ENCODE measurements at places on chromosomes 12 and 14. TPM values are rescaled to one million over a fixed set of nuclear protein-coding genes. Genes with fewer than 3 reads are reported as not detected.

DNA sequence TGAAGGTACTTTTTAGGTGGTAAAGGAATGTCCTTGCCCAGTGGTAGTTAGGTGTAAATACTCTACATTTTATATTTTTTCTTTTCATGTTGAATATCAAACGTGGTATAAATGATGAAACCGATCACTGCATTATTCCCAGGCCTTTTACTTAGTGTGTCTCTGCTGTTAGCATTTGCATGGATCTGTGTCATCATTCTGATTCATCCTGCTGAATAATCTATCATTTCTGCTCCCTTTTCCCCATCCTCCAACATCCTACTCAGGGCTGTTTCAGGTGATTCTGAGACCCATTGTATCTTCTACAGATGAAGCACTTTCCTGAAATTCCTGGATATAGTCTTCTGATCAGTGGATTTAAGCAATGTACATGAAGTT, 61.0 kb upstream of the PTHLH start:
- no peak for DNase-seq

DNA sequence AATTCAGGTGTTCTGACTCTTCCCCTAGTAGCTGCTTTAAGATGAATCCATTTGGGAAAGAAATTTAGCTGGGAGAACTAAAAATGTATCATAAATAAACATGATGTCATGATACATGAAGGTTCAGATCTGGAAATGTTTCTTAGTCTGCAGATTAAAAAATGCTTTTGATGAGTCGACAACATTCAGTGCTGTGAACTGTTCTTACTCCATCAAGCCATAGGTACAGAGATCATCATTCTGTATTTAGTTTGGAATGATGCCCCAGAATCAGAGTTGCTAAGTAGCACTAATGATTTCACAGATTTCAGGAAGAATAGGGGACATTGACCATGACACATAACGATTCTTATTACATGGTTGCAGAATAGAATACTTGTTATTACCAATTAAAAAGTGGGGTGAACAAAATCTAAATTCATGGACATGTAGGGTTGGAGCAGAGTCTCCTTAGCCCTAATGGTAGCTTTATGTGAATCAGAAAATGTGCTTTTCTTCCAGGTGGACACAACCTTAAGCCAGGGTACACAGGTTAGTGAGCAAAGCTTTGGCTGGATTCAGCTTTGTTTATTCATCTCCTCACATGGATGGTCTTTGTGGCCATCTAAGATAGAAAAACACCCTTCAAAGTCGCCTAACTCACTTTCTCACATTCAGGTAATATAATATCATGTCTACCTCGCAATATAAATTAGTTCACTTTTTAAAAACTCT, 205.4 kb upstream of the SEL1L start:
- DNase-seq: no peak

DNA sequence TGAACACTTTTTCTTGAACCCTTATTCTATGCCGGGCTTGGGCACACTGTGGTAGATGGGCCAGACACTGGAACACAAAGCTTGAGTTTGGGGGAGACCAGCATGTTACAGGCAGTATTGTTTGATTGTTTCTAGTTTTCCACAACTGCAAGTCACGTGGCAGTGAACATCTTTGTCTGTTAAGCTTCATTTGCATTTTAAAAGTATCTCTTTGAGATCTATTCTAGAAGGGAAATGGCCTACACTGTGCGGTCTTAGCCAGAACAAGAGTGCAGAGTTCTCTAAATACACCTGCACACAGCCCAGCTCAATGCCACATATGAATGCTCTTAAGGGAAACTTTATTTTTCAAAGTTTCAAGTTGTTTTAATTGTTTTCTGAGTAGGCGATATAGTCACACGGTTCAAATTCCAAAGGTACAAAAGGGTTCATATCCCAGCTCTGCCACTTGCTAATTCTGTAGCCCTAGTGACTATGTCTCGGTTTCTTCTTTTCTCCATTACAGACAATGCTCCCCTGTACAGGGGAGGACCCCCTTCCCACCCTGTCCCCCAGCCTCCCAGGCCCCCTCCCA, 24.9 kb downstream of the RIN3 start:
- no peak for DNase-seq

DNA sequence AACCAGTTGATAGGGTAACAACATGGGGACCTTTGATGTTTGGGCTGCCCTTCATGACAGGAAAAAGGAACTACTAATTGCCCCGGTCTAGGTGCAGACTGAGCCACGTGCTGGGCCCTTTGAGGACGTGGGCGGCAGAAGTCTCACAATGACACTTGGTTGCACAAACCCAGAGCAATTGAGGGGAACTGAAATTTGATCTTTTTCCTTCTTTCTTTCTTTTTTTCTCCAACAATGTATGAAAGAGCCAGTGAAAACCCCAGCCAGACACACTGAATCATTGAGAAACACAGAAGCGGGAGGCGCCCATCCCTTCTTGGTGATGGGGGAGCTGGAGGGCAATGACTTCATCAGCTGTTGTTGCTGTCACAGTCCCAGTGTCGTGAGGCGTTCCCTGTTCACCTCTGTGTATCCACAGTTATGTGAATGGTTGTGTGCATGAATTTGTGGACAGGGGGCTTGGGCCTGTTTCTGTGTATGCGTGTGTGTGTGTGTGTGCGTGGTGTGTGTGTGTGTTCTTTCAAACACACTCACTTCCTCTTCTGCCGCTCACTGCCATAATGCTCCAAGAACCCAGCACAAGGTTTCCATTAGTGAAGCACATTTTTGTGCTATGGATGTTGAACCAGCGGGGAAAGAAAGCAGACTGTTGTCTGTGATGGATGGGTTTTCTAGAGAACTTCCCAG, 137.5 kb upstream of the CCND2 start:
- no peak for DNase-seq

Gene PCNX4
- 67.2 TPM for polyA plus RNA-seq

- no peak for DNase-seq
Observed at GRCh38 chr12:26156201-26156871, 31.5 kb upstream of the BHLHE41 start.

Gene PLCZ1
- not detected for polyA plus RNA-seq

DNA sequence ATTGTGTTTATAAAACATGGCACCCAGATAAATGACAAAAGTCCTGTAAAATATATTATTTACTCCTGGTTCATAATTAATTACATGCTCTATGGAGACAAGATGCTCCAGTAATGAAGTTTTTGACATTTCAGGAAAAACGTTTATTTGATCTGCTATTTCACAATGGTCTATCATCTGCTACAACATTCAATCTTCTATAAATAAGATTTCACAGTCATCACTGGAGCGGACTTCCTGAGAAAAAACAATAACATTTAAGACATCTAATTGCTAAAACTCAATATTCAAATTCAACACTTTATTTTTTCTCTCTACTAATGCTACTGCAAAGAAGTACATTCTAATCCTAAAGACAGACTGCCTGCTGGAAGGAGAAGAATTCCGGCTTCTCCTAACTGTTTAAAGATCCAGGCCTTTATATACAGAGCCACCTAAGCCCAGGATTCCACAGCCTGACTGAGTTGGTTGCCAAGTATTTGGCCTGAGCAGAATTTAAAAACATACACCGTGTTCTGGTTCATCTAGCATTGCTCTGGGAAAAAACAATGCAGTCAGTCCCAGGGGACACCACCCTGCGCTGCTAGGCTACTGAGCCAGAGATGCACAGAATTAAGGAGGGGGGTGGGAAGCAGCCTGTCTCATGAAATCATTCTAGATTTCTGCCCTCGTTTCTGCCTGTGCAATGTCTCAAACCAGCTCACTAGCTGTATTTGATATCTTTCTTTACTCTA, 58.0 kb downstream of the TMTC1 start:
- DNase-seq: no peak

Gene JDP2
- 46.5 TPM for polyA plus RNA-seq
